ENCODE measurements at places on chromosomes 5 and 9.

GRCh38 chr9:26812217-26812616 lies 80.4 kb downstream of the CAAP1 start:
- DNase-seq: no peak

- no peak for DNase-seq
Measured at GRCh38 chr9:38244971-38245370, 147.5 kb upstream of the ALDH1B1 start.

- no peak for DNase-seq
Measured at GRCh38 chr5:145681216-145681615, 153.9 kb downstream of the PRELID2 start.

DNA sequence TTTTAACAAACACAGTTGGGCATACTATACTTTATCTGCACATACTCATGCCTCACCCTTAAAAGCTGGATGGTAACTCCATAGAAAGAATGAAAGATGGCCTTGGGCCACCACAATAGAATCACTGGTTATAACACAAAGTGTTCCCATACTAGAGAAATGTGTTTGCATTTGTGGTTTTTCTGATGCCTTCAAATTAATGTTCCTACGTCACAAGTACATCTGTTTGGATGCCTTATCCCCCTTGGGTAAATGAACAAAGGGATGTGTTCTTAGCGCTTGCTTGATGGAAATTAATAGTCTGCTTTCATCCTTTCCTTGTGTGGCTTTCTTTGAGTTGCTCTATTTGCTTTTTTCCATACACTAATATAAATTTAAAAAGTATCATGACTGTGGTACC lies 291.1 kb upstream of the PDE4D start:
- no peak for DNase-seq

DNA sequence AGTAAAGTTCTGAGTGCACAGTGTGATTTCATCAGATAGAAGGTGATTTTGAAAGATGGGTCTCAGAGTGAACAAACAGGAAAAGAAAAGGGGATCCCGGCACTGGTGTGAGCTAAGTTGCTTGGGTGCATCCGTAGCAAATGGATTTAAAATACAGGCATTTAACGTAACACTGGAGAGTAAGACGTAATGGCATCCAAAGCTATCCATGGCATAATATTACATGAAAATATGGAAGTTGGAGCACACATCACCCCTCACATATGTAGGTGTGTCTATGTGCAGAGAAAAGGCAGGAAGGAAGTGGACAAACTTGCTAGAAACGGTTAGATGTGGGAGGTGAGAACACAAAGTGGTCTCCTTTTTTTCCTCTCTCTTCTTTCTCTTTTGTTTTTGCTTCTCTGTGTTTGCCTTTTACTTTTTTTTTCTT lies 38.2 kb upstream of the SEMA4D start:
- DNase-seq: no peak

GRCh38 chr5:135826994-135827671 lies 7.3 kb upstream of the SLC25A48 start:
- DNase-seq: no peak

- DNase-seq: no peak
Measured at GRCh38 chr5:149380466-149381121, 1.5 kb upstream of the IL17B start.

DNA sequence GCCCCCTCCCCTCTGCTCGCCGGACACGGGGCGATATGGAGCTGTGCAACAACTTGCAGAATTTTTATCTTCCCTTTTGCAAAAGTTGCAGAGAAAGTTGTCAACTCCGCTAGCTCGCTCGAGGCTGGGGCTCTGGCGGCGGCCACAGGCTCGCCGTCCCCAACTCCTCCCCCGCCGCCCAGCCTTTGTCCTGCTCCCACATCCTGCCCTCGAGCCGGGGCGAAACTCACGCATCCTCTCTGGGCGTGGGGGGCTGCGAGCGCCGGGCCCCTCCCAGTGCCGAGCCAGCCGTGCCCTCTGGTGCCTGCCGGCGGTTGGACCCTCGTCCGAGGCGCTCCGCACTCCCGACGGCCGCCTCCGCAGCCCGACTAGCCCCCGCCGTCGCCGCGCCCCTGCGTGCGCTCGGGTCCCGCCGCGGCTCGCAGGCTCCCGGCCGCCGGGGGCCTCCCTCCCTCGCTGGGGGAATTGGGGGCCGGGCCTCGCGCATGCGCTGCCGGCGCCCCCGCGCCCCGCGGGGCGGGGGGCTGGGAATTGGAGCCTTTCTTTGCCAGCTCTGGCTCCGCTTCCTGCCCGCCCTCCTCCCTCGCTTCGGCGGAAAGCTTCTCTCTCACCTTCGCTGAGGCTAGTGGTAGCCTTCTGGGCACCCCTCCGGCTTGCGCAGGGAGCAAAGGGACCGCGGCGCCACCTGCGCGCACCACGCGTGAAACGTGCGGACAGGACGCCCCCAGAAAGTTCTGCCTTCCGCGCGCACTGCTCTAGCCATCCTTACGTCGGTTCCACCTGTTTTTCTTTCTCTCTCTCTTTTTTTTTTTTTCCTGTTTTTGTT lies at the start of gene CCNJL:
TSS of gene CCNJL (minus strand) at position 431 of the 826 bp plus-strand sequence. CDS start 641 bp downstream, outside the sequence.
- peak; percentile 45 for DNase-seq

DNA sequence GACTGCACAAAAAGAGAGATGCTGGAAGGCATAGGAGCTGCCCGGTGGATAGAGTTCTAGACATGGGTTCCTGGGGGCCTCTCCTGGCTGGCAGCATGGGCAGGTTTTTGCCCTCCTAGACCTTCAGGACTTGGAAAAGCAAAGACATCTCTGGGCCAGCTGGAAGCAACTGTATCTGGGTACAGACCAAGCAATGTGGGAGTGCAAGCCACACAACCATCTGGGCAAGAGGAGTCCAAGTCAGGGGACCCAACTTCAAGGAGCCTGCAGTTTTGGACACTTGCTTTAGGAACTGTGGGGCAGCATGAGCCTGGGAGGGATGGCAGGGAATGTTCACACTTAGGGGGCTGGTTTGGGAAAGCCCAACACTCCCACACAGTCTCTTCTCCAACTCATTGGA lies 323.3 kb downstream of the GADD45G start:
- DNase-seq: no peak

GRCh38 chr5:37248421-37248969 lies 681 bp downstream of the CPLANE1 start:
- no peak for DNase-seq

GRCh38 chr9:36037549-36038122 lies 923 bp downstream of the RECK start:
- DNase-seq: no peak

DNA sequence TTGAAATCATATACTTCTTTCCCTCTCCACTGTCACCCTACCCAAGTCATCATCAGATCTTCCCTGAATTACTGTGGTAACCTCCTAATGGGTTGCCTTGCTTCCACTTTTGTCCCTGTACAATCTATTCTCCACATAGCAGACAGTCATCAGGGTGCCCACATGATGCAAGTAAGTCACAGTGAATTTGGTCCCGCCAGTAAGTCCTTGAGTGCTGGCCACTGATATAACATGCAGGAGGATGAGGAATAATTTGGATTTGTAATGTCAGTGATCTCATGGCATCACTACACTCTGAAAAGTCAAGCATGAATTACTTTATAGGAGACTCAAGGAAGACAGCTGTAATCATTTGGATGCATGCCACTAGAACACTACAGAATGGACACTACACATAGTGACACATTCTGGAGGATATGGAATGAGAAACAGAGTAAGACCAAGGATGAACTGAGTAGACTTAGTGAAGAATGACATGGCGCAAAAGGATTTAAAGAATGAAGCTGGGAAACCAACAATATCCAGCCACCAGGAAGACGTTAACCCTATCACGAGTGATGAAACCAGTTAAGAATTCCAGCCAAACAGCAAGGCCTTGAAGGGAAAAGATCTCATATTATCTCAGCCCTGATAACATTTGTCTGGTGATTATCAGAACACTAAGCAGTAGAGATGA lies 28.6 kb downstream of the MARCHF3 start:
- peak; percentile 98 for DNase-seq

GRCh38 chr5:32323741-32324140 lies 11.0 kb upstream of the MTMR12 start:
- no peak for DNase-seq

DNA sequence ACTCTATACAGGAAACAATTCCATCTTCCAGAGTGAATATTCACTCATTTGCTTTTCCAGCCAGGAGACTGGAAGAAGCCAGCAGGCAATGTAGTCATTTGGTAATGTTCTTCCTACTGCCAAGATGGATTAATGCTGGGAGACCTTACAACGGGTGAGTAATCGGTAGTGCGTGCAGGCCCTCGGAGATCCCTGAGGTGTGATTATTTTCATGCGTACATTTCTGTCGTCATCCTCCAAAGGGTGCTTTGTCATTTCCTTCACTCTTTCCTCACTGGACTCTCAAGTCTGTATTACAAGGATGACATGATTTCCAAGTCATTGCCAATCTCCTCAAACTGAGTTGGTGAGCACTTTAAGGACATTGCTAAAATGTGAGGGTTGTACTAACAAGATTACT lies 263.5 kb downstream of the CWC27 start:
- peak; percentile 61 for DNase-seq

DNA sequence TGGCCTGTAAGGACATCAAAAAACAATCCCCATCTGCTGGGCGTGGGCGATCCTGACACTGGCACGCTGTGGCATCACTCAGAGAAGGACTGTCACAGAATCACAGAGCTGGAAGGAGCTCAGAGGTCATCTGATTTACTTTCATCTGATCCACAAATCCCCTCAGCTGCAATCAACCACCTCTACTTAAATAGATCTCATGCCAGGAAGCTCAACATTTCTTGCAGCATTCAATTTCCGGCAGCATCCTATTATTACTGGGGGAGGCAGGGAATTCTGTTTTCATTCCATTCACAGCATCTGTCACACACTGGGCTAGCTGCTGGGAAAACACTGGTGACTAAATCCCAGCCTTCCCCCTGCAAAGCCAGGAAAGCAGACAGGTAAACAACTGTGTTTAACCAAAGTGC lies 38.3 kb downstream of the RETREG1 start:
- no peak for DNase-seq

GRCh38 chr5:178296066-178296465 lies 63.5 kb upstream of the PHYKPL start:
- no peak for DNase-seq

DNA sequence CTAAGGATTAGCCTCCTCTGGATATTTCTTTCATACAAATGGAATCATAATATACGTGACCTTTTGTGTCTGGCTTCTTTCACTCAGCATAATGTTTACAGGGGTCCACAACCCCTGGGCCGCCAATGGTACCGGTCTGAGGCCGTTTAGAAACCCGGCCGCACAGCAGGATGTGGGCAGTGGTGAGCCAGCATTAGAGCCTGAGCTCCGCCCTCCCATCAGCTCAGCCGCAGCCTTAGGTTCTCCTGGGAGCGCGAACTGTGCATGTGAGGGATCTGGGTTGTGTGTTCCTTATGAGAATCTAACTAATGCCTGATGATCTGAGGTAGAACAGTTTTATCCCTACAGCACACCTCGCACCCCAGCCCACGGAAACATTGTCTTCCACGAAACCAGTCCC lies 229.7 kb downstream of the ICE1 start:
- DNase-seq: no peak

DNA sequence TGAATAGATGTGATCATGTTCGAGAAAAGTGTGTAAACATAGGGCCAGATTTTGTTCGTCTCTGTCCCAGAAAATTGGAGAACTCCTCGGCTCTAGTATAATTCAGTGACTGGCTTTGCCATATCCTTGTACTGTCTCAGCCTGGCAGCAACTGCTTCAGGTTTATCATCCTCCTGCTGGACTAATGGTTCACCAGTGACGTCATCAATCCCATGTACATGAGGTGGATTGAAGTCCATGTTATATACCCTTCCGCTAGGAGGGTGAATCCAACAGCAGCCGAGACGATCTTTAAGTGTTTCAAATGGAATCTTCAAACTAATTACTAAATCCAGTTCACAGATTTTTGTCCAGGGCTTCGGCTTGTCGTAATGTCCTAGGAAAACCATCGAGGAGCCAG lies 17.1 kb upstream of the PLPP1 start:
- no peak for DNase-seq

DNA sequence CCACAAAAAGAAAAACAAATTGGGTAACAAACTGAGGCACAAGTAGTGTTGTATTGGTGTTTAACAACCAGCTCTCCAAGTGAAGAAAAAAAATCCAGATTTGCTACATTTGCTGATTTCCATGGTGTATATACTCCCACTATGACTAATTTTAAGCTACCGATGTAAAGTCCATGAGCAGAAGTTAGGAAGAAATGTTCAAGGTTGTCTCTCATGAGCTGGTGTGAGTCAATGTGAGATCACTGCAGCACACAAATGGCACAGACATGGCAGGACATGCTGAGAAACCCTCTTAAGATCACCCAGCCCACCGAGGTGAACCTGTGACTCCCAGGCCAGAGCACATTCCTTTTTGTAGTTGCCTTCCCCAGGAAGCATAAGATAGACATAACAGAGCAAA lies 36.2 kb downstream of the SLC44A1 start:
- DNase-seq: no peak

DNA sequence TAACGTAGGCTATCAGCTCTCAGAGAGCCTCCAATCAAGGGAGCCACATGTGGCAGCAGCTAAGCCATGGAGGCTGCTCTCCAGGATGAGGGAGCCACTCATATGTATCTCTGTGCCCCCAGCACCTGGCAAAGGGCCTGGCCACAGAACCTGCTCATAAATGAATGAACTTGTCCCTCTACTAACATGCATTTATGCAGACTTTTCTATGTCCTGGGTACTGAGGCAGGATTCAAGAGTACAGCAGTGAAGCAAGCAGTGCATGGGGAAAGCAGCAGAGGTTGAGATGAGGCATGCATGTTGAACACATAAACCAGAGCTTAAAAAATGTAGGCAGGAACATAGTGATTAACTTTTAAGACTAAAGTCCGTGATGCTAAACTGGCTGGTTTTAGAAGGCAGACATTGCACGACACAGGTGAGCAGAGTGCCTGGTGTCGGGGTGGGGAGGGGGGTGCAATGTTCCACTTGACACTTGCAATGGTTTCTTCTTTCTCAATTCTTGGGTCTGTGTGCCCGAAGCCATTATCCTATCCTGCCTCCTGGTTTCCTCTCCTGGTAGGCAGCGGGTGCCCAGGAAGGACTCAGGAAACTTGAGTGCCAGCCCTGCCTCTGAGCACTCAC lies 142.8 kb upstream of the ALDH1B1 start:
- DNase-seq: no peak

DNA sequence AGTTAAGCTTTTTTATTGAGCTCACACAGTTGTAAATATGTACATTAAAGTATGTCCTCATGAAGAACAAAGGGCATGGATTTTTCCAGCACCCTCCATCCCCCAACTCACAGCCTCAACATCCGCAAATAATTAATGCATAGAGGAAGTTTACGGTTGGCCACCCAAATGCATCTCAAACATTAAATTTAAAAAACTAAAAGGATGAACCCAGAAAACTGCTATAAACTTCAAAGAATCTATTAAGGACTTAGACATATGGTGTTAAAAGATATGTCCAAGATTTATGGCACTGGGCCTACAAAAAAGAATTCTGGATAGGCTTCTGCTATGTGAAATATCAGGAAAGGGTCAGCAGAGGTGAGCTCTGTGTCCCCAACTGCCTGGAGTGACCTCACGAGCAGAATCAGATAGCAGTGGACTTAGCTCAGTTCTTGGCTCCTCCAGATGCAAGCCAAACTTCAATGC lies 54.0 kb upstream of the TNC start:
- no peak for DNase-seq
